ENCODE measurements at places on chromosomes 16 and 17.

DNA sequence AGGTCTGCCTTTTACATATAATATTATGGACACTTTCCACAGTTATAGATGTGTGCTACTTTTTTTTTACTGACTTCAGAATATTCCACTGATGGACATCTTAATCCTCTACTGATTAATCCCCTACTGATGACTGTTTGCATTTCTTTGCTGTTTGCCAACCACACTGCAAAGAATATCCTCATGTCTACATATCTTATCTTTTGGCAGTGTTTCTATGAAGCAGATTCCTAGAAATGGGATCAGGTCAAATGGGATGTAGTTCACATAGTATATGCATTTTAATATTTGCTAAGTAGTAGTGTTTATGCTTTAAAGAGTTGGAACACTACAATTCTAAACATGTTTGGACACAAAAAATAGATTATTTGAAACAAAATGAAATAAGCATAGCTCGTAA, 3.2 kb downstream of the CCL3 start:
- no peak for DNase-seq

DNA sequence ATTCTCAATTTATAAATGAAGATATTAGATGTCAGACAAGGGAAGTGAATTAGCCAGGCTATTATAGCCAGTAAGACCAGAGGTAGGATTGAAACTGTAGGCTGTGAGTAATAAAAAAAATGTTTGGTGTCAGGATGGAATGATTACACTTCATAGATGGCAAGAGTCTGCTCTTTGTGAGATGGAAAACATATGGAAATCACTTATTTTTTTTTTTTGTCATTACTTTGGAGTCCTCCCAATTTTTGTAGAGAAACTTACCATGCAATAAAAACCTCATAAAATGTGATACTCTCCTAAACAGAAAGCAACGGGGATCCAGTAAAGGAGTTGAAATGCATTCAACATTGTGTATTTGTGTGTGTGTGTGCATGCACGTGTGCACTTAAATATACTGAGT, 532.7 kb upstream of the CDH8 start:
- DNase-seq: no peak

- DNase-seq: no peak
Measured at GRCh38 chr16:67233596-67233995, 6.7 kb downstream of the TMEM208 start.

- no peak for DNase-seq
Measured at GRCh38 chr16:86931410-86931941, 353.1 kb downstream of the FOXL1 start.

DNA sequence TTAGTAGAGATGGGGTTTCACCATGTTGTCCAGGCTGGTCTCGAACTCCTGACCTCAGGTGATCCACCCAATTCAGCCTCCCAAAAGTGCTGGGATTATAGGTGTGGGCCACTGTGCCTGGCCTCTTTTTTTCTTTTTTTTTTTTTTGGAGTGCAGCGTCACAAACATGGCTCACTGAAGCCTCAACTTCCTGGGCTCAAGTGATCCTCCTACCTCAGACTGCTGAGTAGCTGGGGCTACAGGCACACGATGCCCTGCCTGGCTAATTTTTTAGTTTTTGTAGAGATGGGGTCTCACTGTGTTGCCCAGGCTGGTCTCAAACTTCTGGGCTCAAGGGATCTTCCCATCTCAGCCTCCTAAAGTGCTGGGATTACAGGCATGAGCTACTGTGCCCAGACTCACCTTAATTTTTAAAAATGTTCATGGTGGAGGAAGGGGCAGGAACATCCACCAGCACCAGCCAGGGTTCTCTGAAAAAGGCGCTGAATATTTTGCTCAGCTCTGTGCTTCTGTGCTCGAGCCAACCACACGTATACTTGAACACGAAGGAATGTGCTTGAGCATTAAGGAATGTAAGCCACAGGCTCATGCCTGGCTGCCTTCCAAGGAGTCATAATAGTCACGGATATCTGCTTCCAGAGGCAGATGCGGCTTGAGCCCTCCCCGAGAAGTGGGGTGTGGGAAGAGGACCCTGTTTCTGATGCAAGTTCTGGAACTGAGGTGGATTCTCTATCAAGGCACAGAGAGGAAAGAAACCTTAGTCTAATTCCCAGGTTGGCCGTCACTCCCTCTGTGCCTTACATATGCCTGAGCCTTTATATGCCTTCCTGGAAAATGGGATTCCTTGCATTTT, 65.5 kb upstream of the CREBBP start:
- DNase-seq: no peak

DNA sequence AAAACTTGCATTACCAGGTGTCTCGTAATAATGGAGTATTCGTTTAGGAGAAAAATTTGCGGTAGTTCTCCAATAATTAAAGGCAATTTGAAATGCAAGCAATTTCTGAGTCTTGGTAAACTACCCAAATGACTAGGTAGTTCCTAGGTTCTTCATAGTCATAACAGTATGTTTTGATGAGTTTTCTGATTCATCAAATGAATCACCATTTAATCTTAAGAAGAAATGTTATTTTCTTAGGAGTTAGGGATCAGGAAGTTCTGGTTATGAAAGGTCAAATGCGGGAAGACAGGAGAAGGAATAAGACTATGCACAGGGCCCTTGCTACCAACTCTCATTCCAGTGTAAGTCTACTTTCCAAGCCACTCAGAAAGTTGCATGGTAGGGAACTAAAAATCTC, 221.5 kb upstream of the SOX9 start:
- DNase-seq: no peak

GRCh38 chr16:25198021-25198420, 18.7 kb upstream of the AQP8 start:
- DNase-seq: no peak

DNA sequence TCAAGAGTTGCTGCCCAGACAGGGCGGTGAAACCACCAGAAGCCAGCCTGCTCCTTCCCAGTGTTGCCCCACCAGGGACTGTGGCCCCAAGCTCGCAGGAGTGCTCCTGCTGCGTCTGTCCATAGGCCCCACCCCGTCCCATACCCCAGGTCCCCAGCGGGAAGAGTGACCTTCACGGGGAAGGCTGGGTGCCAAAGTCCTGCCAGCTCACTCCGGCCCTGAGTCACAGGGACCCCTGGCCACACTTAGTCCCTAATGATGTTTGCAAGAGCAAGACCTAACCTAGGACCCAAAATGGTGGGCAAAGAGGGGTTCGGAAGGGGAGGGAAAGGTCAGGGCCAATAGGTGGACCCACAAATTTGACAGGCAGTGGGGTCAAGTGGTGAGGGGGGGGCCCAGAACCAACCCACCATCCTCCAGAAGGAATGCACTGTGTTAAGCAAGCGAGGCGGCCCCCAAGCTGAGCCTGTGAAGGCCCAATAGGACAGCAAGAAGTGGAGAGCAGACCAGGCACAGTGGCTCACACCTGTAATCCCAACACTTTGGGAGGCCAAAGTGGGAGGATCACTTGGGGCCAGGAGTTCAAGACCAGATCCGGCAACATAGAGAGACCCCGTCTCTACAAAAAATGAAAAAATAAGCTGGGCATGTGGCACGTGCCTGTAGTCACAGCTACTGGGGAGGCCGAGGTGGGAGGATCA, 3.3 kb downstream of the DOK4 start:
- DNase-seq: no peak

GRCh38 chr17:57810721-57811637, 38.9 kb downstream of the MRPS23 start:
- no peak for DNase-seq

DNA sequence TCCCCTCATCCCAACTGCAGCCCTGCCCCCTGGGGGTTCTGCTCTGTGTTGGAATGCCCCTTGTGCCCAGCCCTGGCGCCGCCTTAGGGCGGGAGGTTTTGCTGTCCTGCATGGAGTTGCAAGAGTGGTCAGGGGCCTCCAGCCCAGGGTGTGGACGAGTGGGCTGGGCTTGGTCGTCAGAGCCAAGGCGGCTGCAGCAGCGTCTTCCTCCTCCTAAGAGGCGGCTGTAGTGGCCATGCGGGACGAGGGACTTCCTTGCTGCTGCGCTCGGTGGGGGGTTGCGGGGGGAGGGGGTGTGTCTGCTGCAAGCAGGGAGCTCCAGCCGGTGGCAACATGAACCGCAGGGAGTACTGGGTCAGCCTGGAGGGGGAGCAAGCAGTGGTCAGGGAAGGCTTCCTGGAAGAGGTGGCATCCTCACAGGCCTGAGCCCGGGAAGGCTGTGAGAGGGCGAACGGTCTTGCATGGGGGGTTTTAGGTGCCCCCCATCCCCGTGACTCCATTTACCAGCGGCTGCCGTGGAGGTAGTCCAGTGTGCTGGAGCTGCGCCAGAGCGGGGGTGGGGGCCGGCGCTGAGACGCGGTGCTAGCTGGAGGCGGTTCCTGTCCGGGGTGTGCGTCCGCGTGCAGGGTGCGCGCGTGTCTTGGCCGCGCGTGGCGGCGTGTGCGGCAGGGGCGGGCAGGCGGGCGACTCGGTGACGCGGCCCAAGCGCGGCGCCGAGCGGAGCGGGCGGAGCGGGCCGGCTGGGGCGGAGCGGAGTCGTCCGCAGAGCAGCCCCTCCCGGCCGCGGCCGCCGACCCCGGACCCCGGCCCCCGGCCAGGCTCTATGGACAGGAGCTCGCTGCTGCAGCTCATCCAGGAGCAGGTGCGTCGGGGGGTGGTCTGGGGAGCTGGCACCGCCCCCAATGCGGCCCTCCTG, at the start of gene RHBDL1:
Gene RHBDL1 (plus strand): TSS at position 704 of the 916 bp plus-strand sequence. CDS start 120 bp downstream, at position 824.
- DNase-seq: no peak

GRCh38 chr17:80859002-80859941, 132.4 kb upstream of the CHMP6 start:
- DNase-seq: no peak

DNA sequence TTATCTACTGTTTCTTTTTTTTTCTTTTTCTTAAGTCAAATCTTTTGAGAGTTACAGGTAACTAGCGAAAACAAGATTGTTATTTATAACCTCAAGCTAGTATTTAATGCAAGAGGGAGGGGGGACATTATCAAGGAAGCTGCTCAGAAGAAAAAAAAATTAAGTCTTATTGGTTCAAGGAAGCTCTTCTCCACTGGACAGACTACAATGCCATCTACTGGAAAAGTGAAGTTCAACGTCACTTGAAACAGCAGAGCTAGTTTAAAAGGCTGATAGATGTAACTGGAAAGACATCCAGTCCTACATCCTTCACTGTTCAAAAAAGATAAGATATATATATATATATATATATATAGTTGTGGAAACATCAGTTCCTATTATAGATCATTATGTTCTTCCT, 418.0 kb upstream of the PSMD7 start:
- no peak for DNase-seq

- DNase-seq: no peak
Measured at GRCh38 chr17:11245791-11246190, 4.8 kb downstream of the SHISA6 start.

GRCh38 chr17:76088041-76088867, 9.3 kb downstream of the ZACN start:
- no peak for DNase-seq

GRCh38 chr17:83179374-83179773, 100.0 kb downstream of the METRNL start:
- DNase-seq: no peak

DNA sequence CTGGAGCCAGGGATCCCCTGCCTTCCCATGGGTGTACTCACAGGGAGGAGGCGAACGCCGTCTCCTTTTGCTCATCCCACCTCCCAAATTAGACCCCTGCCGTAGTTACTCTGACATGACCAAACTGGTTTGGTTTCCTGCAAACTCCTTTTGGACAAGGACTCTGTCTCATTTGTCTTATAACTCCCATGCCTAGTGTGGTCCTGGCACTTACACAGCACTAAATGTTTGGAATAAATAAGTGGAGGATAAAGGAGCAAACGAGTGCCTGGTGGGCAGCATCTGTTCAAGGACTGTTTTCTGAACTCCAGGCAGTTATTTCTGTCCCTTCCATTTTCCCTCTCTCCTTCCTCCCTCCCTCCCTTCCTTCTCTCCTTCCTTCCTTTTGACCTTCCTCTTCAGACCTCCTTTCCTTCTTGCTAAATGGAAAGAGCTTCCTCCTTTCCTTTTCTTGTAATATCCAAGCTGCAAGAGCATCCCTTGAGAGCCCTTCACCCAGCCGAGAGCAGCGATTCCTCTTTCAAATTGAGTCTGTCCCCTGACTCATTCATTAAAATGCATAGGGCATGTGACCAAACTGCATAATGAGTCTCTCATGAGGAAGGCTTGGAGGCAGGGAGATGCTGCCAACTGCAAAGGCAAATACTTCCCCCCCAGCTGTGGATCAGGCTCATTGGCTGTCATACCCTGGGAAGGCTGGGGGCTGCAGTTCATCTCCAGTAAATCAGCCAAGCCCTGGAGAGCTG, 36.8 kb downstream of the CHD9 start:
- no peak for DNase-seq

GRCh38 chr16:78311831-78312230, 212.4 kb downstream of the WWOX start:
- DNase-seq: no peak

DNA sequence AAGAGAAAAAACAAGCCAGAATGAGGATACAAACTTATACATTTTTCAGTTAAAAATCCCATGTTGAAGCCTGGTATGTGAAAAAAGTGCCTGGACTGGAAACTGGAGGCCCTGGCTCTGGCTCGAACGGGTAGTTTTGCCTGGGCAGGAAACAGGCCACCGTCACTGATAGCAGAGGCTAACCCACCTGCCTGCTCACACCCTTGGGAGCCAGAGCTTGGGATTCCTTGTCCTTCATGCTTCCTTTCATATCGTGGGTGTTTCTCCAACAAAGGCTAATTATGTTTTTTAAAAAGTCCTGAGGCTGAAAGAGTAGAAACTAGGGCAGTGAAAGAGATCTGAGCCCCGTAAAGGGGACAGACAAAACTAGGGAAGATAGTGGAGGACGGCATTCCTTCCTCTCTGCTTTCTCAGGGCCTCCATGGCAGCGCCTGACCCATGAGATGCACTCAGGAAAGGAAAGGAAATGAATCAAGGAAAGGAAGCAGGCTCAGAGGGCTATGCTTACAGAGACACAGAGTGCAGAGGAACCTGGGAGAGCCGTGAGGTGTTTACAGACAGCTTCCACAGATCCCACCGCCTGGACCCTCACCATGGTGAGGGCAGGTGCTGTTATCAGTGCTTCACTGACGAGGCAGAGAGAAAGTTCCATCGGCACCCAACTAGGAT, 138.1 kb downstream of the PARN start:
- DNase-seq: no peak

DNA sequence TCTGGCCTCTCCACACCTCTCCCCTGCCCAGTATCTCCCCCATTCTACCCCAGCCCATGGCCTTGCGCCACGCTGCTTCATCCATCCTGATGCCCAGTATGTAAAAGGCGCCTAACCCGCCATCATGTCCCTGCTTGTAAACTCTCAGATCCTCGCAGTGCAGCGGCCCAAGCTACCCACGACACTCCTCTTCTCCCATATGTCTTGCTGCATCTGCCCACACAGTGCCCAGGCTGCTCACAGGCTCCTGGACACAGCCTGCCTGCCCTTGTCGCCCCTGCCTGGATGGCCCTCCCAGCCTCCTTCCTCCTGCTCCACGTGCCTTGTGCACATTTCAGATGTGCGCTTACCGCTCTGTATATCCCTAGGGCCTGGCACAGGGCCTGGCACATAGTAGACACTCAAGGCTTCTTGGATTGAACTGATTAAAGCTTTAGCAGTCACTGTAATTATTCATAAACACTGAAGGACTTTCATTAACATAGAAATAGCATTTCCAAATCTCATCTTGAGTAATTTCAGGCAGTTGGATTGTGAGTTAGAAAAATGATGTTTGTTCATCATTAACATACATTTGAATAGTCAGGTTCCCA, 129.1 kb downstream of the CLEC16A start:
- no peak for DNase-seq

- no peak for DNase-seq
Measured at GRCh38 chr17:74446551-74447500, 14.9 kb downstream of the GPRC5C start.
